ENCODE measurements at places on chromosomes 4 and X.

DNA sequence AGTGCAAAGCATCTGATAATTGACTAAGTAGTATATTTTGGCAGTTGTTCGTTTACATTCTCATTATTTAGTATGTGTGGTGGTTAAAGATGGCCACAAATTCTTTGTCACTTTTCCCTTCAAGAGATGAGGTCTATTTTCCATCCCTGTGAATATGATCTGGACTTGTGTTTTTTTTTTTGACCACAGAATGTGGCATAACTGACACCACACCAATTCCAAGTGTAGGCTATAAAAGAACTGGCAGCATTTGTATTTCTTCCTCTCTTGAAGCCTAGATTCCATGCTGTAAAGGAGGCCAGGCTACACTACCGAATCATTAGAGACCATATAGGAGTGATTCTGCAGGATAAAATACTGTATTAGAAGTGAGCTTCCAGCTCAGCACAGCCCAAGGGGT is 596.6 kb downstream of the DMD start:
- DNase-seq = no peak

DNA sequence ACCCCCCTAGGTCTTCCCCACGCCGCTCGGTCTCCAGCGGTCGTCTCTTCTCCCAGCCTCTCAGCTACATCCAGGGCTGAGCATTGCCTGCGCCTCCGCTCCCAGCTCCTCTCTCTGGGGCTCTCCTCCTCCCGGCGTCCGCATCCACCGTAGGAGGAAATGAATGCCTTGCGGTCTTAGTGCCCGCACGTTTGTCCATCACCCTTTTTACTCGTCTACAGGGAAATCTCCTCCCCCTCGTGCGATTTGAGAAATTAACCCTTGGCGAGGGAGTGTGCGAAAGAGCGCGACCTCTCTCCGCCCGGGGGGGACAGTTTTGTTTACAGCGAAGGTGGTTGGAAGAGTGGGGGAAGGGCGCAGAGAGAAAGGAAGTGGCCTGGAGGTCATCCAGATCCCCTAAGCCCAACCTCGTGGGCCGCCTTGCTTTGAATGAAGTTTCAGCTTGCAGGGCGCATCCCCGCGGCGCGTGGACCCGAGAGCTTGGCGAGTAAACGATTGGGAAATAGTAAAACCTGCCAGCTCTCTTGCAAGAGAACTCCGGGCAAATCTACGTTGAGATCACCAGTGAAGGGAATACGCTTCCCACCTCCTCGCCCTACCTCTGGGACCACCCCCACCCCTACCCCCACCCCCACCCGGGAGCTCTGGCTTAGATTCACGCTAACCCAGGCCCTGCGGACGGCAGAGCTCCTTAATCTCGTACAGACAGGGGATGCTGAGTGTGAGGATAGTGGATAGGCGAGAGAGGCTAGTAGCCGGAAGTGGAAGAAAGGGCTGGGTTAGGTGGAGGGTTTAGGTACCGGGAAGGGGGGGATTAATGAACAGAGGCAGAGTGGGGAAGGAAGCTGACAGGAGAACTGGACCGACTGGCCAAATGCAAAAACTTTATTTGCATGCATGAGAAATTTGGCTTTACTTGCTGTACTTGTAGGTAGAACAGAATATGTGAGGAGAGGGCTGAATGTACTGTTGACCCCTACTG is at the start of gene ELOVL6:
Gene ELOVL6 (minus strand): TSS at position 181 of the 982 bp plus-strand sequence. CDS start 280 bp downstream, outside the sequence.
- DNase-seq = no peak

GRCh38 chr4:65617416-65617815 is 52.9 kb downstream of the EPHA5 start:
- DNase-seq = no peak

DNA sequence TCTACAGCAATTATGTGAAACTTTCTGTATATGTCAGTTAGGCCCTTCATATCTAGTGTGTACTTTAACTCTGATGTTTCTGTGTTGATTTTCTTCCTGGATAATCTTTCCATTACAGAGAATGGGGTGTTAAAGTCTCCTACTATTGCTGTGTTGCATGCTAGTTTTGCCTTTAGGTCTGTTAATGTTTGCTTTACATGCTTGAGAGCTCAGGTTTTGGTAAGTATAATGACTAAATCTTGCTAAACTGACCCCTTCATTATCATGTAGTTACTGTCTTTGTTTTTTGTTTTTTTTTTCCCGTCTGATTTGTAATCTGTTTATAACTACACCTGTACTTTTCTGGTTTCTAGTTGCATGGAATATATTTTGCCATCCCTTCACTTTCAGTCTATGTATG is 63.6 kb upstream of the UGT2B15 start:
- DNase-seq = no peak

DNA sequence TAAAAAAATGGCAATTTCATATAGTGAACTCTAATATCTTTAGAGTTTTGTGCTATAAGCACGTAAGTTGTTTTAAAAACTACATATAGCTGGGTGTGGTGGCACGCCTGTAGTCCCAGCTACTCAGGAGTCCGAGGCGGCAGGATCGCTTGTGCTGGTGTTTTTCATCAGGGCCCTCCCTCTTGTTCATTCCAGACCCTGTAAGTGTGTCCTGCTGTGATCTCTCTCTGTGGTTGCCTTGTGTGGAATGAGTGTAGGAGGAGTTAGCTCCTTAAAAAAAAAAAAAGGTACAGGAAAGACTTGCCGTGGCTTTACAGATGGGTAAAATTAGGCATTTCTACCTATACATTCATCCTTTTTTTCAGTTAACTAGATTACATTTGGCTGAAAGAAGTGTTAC is 35.4 kb downstream of the RBBP7 start:
- DNase-seq = no peak

GRCh38 chr4:148795156-148795864 is 353.1 kb upstream of the NR3C2 start:
- no peak for DNase-seq

DNA sequence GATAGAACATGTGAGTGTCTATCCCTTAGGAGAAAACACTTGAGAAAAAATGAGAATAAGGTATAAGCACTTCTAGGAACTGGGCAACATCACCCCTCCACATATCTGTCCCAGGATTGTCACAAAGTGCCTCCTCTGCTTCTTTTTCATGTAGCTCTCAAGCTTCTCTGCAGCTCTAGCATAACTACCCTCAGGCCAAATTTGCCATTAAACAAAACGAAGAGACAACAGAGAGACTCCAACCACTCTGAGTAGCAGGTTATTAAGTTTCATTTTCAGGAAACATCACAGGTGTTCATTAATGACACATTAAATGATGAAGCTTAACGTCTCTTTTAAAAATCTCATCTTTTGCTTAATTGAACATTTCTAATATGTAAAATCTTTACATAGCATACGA is 580.0 kb downstream of the GALNTL6 start:
- no peak for DNase-seq

GRCh38 chrX:13579661-13580060 is 10.3 kb downstream of the EGFL6 start:
- no peak for DNase-seq

DNA sequence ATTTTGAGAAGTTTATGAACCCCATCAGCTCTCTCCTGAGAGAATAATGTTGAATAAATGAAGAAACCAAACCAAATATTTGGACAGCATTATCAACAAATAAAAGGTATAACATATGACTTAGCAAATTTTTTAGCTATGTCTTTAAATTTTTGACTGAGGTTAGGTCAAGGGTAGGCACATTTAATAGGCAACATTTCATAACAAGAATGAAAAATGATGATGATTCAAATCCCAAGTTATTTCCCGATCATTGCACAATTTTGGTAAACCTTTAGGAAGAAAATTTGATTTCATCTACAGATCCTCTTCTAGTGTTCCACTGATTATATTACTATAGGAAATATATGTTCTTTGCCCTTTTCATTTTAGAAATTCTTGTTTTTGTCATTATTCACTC is 123.7 kb upstream of the TLR3 start:
- no peak for DNase-seq

DNA sequence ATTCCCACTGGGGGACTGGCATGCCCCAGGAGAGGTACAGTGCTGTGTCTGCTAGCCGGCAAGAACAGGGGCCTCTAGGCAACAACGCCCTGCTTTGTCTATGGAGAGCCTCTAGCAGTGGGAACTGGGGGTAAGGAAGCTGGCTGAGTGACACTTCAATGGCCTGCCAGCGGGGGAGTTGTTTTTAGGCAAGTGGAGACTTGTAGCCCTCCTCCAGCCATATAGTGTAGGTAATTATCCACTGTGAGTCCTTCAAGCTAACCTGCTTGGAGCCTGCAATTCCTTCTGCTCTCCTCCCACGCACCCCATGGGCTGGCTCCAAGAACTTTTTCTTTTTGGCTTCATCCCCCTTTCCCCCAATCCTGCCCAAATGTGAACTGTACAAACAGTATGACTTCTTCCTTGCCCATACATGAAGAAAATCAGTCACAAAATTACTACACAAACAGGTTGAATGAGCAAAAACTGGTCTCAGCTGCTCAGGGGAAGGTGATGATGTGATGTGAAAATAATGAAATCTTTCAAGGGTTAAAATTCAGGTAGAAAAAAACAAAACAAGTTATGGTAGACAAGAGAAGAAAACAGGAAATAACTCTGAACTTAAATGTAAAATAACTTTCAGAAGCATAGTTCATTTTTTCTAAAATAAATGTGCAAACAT is 33.1 kb downstream of the LEF1 start:
- DNase-seq = no peak

DNA sequence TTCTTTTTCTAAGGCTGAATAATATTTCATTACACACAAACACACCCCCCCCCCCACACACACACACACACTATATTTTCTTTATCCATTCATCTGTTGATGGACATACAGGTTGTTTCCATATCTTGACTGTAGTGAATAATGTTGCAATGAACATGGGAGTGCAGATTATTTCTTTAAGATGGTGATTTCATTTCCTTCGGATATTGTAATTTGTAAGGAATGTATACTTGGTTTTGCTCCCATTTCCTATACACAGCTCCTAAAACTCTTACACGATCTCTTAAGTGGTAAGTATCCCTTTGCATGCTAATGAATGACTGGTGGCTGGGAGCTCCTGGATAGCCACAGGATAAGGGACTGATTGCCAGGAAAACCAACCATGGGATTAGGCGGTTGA is 14.7 kb upstream of the RBMXL3 start:
- no peak for DNase-seq

DNA sequence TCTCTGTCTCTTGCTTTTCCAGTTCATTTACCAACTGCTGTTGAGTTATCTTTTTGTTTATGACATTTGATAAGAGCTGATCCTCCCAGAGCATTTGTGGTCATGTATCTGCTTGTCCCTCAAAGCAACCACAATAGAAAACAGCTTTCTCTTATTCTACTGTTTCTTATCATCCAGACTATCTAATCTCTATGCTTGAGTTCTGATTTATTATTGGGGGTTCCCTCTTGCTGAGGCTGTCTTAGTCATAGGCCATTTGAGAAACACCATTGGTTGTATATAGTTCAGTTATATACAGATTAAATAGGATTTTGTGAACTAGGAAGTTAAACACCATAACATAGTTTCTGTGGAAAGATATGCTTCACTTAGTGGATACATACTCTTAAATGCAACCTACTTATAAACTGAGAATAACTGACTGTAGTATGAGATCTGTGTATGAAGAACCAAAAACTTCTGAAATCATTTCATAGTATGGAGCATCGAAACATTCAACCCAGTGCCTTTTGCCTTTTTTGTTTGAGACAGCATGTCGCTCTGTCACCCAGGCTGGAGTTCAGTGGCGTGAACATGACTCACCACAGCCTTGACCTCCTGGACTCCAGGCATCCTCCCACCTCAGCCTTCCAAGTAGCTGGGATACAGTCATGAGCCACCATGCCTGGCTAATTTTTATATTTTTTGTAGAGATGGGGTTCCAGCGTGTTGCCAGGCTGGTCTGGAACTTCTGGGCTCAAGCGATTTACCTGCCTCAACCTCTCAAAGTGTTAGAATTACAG is 75.8 kb downstream of the STIM2 start:
- no peak for DNase-seq

DNA sequence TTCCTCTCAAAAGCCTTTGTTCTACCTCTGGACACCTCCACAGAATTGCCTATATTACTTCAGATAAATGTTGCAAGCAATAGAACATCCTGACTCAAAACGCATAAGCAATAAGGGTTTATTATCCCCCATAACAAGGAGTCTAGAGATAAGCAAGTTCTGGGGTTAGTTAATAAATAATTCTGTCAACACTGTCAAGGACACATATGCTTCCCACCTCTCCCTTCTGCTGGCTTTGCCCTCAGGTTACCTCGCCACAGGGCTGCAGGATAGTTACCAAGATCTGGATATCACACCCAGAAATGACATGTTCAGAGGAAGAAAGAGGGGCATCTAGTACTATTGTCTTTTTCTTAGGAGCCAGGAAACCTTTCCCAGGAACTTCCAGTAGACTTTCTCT is 14.0 kb upstream of the DUSP21 start:
- no peak for DNase-seq

GRCh38 chr4:134160211-134160610 is 41.4 kb downstream of the PABPC4L start:
- no peak for DNase-seq

- DNase-seq = no peak
Measured at GRCh38 chrX:119482041-119482440, 13.8 kb downstream of the SLC25A5 start.

DNA sequence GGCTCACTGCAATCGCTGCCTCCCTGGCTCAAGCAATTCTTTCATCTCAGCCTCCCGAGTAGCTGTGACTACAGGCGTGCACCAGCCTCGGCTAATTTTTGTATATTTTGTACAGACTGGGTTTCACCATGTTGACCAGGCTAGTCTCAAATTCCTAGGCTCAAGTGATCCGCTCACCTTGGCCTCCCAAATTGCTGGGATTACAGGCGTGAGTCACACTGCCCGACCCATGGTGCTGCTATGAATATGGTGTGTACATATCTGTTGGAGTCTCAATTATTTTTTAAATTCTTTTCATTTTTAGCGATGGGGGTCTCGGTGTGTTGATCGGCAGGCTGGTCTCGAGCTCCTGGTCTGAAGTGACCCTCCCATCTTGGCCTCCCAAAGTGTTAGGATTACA is 78.0 kb upstream of the PRKX start:
- DNase-seq = no peak

DNA sequence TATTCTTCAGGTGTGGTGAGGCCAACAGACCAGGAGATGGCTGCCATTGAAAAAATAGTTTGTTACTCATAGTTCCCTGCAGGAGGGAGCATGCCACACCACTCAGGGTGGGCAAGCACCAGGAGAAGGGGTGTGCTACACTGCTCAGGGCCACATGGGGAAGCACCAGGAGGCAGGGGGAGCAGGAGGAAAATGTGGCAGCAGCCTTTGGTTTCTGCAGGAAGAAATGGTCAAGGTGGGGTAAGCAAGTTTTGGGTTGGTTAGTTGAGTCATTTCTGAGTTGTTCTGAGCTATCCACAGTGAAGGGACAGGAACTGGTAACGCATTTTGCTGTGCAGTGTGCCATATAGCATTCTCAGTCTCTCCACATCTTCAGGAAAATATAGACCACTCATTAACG is 23.8 kb downstream of the FGFBP1 start:
- no peak for DNase-seq

- no peak for DNase-seq
Measured at GRCh38 chr4:54937501-54937900, 187.9 kb downstream of the KDR start.

GRCh38 chr4:64899563-64899962 is 490.3 kb upstream of the TECRL start:
- no peak for DNase-seq

Data from stimulated activated CD8-positive, alpha-beta memory T cell treated with anti-CD3 and anti-CD28 coated beads, Interleukin-2, amount 100 ng/mL, for 1 hour (primary cell).